ENCODE measurements at places on chromosomes 1 and 21.

DNA sequence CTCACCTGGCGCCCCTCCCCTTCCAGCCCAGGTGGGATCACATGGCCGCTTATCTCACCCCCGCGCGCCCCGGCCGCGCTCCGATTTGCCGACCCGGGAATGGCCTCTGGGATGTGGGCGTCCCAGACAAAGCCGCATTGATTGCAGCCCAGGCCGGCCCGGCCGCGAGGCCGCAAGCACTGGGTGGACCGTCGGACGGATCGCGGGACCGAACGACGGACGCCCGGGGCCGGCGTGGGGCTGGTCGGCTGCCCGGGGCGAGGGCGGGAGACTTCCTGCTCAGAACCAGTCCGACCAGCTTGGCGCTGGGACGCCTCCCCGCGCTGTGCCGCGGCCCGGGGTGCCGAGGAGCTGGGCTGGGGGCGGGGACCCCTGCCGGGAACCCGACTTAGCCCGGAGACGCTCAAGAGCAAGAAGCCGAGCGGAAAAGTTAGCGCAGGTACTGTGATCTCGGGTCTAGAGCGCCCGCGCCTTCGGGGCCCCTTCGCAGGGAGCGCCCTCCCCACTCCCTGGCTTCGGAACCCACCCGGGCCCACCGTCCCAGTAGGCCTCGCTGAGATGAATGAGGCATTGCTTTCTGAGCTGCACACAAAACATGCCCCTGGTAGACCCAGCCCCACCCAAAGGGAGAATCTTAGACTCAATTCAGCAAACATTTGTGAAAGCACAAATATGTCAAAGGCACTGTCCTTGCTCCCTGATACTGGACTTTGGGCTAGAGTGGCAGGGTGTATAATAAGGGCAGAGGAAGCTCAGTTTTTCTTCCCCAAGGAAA lies 415 bp upstream of the LAD1 start:
- DNase-seq, result no peak

GRCh38 chr1:55904541-55904940 lies 674.8 kb downstream of the PLPP3 start:
- DNase-seq, result no peak

DNA sequence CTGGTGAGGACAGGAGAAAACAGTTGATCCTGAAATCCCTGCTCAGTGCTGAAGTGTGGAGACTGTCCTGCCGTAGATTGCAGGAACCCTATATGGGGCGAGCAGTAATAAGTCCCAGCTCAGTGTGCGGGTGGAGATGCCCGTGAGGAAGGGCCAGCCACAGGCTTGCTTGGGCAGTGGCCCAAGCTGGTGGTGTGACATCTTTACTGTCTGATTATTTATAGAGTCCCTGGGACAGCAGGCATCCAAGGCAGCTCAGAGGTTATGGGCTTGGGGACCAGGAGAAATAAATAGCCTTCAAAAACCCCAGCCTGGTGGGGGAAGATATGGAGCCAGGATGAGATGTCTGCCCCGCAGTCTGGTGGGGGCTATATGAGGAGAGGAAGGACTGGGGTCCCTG lies 170.7 kb upstream of the POU3F1 start:
- DNase-seq, result no peak

- DNase-seq, result no peak
These were observed 189.9 kb downstream of the ZC3H11B start for GRCh38 chr1:219422811-219423598.

GRCh38 chr1:183697814-183698590 lies 44.9 kb upstream of the APOBEC4 start:
- DNase-seq, result no peak

DNA sequence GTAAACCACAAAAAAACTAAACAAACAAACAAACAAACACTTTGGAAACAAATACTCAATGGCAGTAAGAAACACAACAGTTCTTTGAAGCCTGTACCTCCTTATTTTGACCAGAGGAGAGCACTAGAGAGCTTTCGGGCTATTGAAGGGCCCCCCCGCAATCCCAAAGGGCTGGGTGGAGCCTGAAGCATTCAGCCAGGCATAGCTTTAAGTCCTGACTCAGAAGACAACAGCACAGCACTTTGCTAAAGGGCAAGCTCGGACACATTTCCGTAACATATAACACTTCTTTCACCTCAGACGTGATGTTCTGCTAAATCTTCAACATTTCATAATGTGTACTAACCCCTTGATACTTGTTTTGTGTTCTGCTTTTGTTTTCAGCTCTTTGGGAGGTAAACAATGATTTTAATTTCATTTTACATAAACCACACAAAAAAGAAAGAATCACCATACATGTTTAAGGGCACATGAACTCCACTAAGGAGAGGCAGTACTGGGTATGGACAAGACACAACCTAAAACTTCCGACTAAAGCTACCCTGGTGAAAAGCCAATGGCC lies 9.7 kb upstream of the SHCBP1L start:
- no peak for DNase-seq

- no peak for DNase-seq
These were observed 35.5 kb downstream of the TOMM20 start for GRCh38 chr1:235093013-235093695.

- DNase-seq, result no peak
These were observed 261.5 kb downstream of the GPATCH2 start for GRCh38 chr1:217369271-217369981.

DNA sequence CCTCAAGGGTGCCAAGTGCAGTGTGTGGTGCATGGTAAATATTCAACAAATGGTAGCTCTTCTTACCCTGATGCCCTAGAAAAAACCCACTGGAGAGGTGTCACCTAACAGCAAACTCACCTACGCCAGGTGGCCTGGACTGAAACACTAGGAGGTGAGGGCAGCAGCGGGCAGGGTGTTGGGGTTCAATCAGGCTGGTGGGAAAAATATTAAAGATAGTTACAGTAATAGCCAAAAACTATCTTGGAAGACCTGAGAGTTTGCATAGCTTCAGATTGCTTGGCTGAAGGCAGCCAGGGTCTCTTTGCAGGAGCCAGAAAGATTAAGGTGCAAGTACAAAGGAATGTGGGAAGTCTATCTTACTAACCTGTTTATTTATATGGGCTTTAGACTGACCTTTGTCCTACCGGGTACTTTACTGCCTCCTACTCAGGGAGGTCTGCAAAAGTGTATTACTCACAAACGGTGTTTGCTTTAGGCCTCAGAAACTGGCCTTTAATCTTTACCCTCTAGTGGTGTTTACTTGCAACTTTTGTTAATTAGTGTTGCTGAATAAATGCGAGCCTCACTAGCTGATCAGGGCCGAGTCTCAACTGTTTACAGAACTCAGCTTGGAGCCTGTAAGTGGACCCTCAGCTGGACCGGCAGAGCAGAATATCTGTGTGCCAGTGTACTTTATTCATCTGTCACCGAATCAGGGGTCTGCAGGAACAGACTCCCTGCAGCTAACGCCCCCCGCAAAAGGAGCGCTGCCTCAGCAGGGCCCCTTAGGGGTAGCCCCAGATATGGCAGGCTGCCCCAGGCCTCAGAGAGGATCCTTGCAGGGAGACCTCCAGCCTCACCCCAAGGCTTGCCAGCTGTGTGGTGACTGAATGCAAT lies 63.9 kb downstream of the SYF2 start:
- no peak for DNase-seq

DNA sequence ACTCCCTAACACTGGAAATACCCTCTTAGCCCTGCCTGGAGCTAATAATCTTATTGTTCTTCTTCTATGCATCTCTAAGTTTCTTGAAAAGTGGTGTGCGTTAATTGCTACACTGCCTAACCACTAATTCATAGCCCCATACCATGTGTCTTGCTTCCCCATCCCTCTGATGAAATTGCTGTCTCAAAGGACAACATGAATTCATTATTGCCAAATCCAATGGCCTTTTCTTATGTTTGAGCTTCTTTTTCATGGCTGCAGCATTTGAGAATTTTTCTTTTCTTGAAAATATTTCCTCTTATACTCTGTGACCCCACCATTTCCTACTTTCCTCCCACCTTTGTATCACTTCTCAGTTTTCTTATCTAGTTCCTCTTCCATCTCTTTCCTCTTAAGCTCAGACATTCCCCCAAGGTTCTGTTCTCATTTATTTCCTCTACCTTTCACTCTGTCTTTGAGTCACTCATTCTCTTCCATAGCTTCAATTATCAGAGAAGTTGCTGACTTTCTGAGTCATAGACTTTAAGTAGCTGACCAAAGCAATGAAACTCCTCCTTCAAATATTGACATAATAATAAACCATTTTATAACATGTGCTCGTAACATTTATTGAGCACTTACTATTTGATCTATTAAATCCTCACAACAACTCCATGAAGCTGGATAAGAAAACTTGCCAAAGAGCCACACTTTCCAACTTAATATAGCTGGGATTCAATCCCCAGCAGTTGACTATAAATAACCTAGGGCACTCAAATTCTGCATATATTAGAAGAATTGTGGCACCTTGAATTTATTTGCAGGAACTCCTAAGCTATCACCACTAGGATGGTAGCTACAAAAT lies 35.5 kb upstream of the ATP6V1G3 start:
- no peak for DNase-seq

DNA sequence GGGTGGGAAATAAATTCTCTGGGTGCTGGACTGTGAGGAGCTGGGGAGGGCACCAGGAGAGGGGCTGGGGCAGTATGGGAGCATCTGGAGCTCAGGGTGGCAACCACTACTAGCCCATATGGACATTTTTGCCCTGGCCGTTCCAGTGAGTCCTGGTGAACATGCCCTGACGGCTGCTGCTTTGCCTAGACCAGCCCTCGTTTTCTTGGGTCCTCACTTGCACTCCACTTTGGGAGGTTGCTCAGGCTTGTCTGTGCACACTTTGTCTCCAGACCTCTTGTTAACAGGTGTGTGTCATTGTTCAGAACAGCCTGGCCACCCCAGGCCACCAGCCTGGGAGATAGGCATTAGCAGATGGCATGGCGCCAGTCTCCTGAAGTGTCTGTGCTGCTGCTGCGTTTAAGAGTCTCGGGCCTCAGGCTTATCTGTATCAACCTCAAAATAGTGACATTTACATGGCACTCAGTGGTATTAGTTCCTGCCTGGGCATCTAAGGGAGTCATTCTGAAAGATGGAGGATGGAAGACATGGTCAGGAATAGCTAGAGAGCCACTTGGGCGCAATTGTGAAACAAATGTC lies 190.5 kb downstream of the PTPRU start:
- DNase-seq, result no peak

DNA sequence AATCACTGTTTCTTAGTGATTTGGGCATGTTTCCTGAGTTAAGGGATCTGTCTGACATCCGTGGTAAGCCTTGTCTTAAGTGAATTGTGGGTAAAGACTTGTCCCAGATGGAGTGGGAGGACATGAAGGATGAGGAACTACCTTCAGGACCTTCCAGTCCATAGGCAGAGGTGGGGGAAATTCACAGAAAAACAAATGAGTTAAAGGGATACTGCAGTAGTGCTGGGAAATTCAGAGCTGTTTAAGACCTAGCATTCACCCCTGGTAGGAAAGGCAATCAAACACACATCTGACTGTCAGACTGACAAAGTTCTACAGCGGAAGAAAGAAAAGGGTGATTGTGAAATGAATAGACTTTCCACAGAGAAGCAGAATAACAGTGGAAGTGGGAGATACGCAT lies 3.0 kb downstream of the GNAT2 start:
- no peak for DNase-seq

DNA sequence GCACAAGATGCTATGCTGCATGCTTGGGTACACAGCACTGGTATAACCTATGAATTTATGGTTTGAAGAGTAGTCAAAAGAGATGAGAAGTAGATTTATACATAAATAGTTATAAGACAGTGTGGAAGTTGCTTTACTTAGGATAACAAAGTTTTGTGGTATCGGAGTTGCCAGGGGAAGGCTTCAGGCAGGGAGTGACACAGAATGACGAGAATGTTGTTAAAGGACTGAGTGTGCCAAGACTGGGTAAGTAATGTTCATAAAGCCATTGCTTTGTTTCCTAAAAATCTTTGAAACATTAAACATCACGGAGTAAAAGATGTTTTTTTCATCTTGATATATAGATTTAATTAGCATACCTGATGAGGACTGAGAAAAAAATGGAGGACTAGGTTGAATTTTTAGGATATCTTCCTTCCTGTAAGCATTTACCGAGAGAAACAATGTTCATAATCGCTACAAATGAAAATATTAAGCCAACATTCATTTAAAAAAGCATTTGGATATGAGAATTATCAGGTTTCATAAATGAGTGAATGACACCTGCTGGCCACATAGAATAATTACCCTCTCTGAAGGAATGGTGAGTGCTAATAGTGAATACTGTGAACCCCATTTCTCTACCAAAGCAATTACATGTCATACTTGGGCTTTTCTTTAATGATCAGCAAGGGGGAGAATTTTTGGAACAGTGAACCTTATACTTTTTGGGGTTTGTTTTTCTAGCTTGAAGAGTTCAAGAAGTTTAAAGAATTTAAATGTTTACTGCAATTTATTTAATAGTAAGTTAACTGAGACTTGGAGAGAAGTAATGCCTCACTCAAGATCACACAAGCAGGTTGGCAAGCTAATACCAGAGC lies 28.4 kb downstream of the EXTL2 start:
- no peak for DNase-seq

- no peak for DNase-seq
These were observed 190.0 kb upstream of the SAMSN1 start for GRCh38 chr21:14736162-14736561.

DNA sequence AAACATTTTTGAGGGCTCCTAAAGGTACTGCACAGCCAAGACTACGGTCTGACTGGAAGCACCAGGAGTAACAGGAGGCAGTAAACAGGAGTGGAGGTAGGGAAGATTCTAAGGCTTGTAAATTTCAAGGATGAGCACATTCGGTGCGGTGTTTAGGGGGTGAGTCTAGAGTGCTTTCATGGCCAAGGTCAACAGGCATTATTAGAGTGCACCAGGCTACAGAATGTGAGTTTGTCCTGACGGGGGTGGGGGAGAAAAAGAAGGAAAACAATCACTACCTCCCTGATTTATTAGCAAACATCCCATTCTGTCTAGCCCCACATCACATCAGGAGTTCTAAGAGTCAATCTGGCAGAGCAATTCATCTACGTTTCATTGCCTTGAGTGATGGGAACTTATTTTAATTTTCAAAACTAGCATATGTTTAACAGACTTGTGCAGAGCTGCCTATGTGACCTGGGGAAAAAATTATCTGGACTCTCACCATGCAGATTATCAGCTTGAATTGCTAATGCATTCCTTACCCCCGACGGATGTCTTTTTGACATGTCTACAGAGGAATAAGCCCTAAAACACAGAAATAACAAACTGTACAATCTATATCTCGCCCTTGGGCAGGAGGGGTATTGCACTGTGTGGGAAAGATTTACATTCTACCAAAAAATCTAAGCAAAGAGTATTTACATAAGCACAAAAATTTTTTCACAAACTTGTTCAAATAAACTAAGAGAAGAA lies 45.0 kb downstream of the APP start:
- no peak for DNase-seq
